Activated gamma-delta T cell (primary cell): ENCODE measurements at places on chromosomes 2 and 18.

GRCh38 chr2:217975626-217976025 lies 27.2 kb downstream of the TNS1 start:
- DNase-seq: no peak

DNA sequence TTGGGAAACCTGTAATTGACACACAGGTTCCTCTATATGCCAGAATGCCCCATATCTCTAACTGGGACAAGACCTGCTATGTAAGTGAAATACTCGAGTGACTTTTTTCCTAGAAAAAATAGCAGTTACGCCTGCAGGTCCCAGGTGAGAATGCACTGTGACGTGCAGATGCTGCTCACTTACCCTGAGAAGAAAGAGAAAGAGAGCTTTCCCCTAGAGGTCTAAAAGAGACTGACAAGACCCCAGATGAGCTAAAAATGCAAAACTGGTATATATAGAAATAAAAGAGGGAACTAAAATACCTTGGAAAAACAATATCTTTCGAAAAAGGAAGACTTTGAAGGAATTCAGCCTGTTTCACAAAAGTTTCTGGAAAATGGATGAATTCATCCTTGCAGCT lies 383.0 kb upstream of the DCC start:
- no peak for DNase-seq

GRCh38 chr2:232353096-232353495 lies 25.5 kb upstream of the ALPP start:
- DNase-seq: no peak

GRCh38 chr18:77161961-77162360 lies 29.4 kb upstream of the MBP start:
- DNase-seq: no peak

DNA sequence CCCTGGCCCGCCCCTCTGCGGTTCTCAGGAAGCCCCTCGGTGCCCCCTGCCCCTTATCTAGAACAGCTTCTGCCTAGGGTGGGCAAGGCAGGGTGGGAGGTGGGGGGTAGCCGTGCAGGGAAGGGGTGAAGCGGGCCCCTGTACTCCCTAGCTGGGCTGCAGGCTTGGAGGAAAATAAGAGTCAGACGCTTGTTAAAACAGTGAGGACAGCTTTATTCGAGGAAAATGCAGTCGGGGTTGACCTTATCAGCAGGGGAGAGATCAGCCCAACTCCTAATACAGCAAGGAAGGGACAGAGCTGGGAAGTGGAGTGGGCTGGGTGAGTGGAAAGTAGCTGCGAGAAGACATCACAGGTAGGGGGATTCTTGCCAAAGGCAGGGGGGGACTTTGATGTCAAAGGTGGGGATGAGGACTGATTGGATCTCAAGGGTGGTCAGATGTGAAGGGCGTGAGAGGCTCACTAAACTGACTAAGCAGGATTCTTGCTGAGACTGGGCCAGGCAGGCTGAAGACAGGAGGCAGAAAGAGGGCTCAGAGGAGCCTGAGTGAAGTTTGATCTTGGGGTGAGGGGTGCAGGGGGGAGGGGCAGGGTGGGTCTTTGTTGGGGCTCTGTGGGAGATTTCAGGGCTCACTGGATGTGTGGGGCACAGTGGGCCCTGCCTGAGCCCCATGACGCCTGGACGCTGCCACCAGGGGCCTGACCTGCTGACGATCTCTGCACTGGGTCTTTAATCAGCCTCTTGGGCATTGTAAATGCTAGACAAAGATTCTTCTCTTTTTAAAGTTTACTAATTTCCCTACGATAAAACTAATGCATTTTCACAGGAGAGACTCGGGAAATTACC lies 29.9 kb downstream of the HPCAL1 start:
- DNase-seq: no peak

- DNase-seq: no peak
Observed at GRCh38 chr18:68234131-68234530, 480.8 kb downstream of the TMX3 start.

GRCh38 chr18:32607816-32608215 lies 137.1 kb upstream of the GAREM1 start:
- DNase-seq: no peak

GRCh38 chr2:136901732-136902131 lies 136.4 kb downstream of the THSD7B start:
- no peak for DNase-seq

- no peak for DNase-seq
Observed at GRCh38 chr2:190207930-190208329, 111.7 kb downstream of the HIBCH start.

- no peak for DNase-seq
Observed at GRCh38 chr2:102522890-102523289, 49.9 kb downstream of the SLC9A4 start.

DNA sequence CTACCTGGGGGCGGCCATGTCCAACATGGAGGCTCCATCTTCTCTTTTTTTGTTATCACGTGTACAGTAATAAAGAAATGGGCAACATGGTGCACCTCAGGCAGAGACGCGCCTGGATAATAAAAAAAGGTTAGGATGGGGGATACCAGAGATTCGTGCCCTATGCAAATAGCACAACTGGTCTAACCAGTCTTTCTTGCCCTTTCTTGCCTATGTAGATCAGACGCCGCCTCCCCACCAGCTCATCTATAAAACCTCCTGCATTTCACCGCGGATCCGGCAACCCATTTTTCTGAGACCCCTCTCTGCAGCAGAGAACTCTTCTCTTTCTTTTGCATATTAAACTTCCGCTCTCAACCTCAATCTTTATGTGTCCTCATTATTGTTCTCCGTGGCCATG lies 68.7 kb downstream of the MYL12B start:
- no peak for DNase-seq

- no peak for DNase-seq
Observed at GRCh38 chr2:24183366-24184069, 8.7 kb downstream of the FAM228A start.
